Fibroblast of villous mesenchyme (primary cell): ENCODE measurements at places on chromosomes 12 and 14.

DNA sequence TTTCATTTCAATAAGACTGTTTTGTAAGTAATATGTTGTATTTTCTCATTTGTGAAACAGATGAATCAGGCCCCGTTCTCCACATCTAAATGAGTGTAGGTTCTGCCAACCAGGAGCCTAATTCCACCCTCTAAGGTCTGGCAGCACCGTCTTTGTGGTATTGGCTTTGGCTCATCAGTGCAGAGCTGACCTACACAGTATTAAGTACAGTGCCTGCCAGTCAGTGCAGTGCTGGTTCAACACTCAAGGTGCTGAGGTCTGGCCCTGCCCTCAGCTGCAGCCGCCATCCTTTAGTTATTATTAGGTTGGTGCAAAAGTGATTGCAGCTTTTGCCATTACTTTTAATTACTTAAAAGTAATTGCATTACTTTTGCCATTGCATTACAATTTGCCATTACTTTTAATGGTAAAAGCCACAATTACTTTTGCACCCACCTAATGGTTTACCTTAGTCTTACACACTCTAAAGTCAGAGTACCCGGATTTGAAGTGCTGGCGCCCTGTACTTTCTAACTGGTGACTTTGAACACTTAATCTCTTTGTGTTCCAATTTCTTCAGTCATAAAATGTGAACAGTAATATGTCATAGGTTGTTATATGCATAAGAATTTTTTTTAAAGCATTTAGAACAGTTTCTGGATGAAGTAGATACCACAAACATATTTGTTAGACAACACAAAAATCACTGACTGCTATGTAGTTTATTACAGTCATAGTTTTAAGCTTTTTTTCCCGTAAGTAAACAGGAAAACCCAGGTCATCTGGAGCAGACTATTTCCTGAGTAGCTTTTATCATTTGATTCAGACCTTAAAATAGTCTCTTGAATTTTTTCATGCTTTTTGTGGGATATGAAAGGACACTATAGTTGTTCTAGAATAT, 99.5 kb downstream of the SYNE2 start:
- DNase-seq, result no peak

DNA sequence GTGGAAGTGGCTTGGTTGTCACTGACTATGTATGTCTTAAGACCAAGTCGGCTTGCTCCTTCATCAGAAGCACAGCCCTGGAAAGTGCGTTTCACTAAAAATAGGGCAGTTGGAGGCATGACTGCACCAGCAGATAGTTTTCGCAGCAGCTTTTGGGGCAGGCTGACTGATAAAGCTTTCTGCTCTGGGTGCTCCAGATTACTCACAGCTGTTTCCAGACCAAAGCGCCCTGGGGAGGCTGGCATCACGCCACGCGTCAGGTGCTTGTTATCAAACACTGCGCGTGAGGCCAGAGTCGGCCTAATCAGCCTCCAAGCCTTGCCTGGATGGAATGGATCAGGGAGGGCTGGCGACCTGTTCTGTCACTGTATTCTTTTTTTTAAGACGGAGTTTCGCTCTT, 13.3 kb upstream of the LRRC10 start:
- peak; percentile 41 for DNase-seq

GRCh38 chr12:111519083-111519482, 80.0 kb downstream of the ATXN2 start:
- no peak for DNase-seq

DNA sequence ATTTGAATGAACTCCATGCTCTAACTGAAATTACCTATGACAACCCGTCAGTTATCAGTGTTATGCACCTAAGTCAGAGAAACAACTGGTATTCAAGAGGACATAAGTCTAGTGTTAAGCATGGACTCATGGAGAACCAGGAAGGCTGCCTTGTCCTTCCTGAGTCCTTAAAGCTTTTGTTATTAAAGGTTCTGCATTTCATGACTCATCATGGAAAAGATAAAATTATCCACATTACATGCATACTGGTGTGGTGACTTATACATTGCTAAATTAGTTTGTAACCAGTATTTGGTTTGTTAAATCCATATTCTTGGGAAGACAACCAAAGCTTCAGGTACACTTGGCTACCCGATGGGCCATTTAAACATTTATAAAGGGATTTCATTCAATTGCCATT, 6.5 kb upstream of the OR4E1 start:
- DNase-seq, result peak; percentile 35

DNA sequence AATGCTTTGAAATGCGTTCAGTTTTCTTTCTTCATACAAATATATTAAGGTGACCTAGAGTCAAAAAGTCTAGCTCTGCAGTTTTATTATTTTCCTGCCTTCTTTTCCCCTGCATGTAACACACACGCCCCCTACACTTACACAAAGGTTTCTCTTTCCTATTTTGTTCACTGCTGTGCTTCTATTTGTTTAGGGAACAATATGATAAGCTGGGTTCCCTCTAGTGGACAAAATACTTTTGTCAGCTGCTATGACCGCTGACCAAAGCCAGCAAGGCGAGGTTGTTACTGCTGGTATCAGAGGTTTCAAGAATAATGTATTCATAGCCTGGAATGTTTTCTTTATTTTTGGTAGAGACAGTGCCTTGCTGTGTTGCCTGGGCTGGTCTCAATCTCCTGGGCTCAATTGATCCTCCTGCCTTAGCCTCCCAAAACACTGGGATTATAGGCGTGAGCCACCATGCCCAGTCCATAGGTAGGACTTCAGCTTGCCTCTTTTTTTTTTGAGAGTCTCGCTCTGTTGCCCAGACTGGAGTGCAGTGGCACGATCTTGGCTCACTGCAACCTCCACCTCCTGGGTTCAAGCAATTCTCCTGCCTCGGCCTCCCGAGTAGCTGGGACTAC, 33.4 kb downstream of the FNTB start:
- peak; percentile 78 for DNase-seq

DNA sequence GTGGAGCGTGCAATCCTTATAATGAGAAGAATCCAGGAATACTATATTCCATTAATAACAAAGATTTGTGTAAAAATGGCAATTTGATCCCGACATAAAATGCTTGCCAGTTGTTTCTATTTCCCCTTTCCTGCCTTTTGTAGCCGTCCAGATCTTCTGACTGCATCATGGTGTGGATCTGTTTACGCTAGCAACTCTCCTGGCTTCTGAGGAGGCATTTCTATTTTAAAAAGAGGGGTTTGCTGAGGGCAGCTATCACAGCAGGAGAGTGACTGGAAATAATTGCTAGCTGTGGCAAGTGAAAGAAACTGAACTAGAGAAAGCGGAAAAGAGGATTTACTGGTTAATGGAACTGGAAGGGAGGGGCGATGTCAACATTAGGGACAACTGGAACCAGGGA, 145.6 kb downstream of the ATP23 start:
- DNase-seq, result no peak

- DNase-seq, result no peak
Observed at GRCh38 chr12:32450363-32450762, 51.0 kb downstream of the FGD4 start.

DNA sequence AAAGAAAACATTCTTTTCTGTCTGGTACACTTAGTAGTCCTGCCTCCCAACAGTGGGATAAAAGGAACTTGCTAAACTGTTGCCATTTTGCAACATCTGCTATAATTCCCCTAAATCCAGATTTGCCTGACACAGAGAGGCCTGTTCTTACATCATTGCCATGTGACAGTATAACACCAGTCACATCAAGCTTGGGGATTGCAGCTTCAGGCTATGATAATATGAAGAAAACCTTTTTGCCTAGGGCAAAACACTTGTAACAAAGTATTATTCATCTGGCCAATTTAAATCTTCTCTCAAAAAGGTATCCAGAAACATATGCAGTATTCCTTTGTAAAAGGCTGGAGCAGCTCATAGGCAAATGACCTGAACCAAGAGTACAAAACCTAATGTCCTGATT, 80.9 kb upstream of the OTX2 start:
- DNase-seq, result no peak

DNA sequence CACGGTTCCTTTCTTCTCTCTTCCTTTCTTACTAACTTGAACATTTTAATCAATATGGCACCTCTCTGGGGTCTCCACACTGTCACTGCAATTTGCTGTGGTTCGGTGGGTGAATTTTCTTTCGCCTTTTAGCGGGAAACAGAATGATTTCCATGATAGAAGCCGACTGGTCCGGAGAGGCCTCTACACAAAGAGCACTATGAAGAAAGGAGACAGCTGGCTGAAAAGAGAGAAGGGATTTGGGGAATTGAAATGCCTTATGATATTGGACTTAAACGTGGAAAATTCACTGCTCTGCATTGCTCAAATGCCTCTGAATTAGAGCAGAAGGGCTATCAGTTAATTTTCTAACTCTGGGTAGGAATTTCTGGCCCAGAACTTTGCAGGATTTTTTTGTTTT, 55.9 kb downstream of the KCNA5 start:
- no peak for DNase-seq

GRCh38 chr12:25347716-25348592, 97.2 kb upstream of the KRAS start:
- peak; percentile 29 for DNase-seq

GRCh38 chr14:76775695-76776427, 14.6 kb downstream of the VASH1 start:
- no peak for DNase-seq

DNA sequence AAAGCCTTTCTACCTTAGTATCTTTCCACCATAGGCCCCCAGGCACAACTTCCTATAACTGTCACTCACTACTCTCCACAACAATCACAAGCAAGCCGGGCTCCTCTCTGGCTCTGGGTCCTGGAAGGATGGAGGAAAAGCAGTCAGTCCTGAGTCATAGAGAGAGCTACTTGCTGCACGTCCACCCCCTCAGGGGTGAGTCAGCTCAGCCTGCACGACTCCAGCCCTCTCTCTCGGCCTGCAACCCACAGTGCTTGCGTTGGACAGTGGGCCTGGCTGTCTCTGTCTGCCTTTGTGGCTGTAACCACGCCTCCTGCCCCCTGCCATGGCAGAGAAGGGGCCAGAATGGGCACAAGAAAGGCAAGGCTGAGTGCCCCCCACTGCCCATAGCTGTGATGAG, 154.1 kb upstream of the FKBP4 start:
- peak; percentile 84 for DNase-seq

DNA sequence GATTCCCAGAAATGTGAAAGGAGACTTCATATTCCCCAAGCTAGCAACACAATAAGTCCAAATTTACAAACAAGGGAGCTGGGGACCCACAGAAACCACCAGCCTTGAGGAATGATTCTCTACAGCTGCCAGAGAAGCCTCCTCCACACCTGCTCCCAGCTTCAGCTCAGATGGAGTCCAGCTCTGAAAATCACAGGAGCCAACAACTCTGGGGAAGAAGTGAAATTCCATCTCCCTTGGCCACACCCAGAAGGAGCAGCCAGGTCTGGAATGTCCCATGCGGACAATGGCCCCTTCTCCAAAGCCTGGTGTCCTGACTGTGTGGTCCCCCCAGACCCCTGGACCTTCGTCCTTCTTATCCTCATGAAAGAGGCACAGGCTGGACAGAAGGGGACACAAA, 45.4 kb downstream of the SYNE3 start:
- DNase-seq, result no peak

- no peak for DNase-seq
Observed at GRCh38 chr12:30145684-30146032, 361.9 kb upstream of the TMTC1 start.

- DNase-seq, result peak; percentile 93
Observed at GRCh38 chr14:92400579-92401444, 77.8 kb downstream of the SLC24A4 start.

DNA sequence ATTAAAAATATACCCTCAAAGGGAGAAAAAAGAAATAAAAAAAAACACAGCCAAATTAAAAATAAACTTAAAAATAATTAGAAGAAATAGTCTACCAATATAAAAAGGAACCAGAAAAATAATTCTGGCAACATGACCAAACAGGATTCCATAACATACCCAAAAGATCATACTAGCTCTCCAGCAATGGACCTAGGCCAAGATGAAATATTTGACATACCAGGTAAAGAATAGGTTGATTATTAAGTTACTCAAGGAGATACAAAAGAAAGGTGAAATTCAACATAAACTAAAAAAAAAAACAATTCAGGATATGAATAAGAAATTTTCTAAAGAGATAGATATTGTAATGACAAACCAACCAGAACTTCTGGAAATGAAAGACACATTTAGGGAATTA, 121.3 kb upstream of the SCAF11 start:
- no peak for DNase-seq

GRCh38 chr12:45379261-45379660, 163.4 kb downstream of the ANO6 start:
- DNase-seq, result peak; percentile 18

GRCh38 chr12:46722394-46723185, 103.2 kb downstream of the SLC38A4 start:
- peak; percentile 33 for DNase-seq

GRCh38 chr14:104106471-104106991, 21.0 kb downstream of the ASPG start:
- DNase-seq, result no peak

- no peak for DNase-seq
Observed at GRCh38 chr14:83830316-83830715, 1699.6 kb upstream of the FLRT2 start.
